ENCODE measurements at places on chromosomes 3 and 15.

DNA sequence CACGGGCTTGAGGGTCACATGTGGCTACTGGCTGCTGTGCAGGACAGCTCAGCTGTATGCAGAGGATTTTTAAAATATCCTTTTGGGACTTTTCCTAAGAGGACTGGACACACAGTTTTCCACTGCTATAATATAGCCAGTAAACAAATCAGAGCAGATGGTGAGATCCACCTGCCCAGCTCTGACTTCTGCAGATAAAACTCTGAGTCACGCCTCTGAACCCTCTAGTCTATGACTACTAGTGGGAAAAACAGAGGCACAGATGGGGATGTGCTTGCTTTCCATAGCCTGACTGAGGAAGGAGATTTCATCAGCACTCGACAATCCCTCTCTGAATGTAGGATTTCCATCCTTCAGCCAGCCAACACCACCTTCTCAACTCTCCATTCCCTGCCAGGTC, 45.1 kb downstream of the COLQ start:
- peak; percentile 8 for DNase-seq

DNA sequence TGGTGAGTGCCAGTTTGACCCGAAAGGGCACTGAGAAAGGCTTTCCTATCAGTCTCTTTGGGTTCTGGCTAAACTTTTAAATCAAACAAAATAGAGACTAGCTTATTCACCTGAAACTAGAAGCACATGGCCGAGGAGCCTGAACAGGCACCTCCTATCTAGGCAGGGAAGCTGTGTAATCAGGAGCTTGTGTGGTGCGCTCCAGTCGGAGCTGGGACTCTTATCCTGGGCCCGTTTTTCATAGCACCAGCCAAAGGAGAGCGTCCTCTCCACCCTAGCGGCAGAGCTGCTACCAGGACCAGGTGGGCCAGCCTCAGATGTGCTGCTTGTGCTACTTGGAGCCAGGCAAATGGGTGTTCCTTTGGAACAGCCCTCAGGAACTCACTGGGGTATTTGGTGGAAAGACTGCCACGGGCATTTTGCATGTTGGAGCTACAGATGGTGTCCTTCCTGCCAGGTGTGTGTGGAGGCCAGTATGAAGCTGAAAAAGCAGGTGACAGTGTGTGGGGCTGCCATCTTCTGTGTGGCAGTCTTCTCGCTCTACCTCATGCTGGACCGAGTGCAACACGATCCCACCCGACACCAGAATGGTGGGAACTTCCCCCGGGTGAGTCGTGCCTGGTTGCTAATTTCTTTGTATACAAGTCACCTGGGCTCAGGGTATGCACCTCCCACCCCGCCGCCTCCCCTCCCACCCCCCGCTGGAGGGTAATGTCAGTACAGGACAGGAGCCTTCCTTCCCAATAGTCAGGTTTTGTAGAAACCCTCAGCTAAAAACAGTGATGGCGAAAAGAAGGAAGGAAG, 833 bp downstream of the MAN2A2 start:
- no peak for DNase-seq

GRCh38 chr3:28252001-28252431, 10.6 kb downstream of the CMC1 start:
- no peak for DNase-seq

GRCh38 chr3:46936733-46937250, 39.8 kb downstream of the CCDC12 start:
- no peak for DNase-seq

- no peak for DNase-seq
Observed at GRCh38 chr3:71466483-71466882, 117.0 kb downstream of the FOXP1 start.

DNA sequence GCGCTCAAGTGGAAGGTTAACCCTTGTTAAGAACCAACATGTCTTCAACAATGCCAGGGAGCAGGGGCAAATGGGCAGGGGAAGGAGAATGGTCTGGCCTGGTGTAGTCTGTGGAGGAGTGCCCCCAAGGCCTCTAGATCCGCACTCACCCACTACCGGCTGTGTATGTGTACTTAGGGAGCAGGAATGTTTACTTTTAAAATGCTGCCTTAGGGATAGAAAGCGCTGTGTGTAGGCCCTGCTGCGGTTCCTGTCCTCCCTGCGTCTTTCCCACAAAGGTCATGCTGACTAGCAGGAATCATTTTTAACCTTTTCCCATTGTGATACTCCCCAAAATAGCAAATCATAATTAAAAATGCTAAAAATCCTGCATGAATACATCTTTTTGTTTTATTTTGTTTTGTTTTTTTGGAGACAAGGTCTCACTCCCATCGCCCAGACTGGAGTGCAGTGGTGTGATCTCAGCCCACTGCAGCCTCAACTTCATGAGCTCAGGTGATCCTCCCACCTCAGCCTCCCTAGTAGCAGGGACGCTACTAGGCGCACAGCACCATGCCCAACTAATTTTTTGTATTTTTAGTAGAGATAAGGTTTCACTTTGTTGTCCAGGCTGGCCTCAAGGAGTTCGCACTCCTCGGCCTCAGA, 35.9 kb upstream of the CEMIP start:
- no peak for DNase-seq

DNA sequence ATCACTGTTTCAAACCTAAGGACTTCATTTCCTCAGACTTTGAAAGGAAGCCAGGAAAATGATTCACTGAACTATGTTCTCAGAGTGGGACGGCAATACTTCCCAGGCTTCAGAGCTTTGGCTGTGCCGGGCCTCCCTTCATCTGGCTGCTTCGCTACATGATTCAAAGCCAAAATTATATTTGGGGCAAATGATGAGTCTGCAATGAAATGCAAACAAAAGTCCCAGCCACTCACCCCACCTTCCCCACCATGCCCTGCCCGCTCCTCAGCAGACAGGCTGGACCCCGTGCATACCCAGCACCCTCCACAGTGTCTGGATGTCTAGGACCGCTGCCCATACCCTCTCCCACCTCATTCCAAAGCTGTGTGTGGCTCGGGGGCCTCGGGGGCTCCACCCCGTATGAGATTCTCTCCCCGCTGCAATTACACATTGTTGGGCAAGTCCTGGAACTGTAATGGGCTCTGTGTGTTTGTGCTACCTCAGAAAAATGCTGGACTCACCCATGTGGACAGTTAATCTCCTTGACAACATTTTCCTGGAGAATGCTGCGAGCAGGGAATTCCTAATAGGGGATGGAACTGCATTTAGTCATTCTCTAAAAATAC, 32.2 kb downstream of the ATP10A start:
- DNase-seq = peak; percentile 99

GRCh38 chr3:60898321-60898720, 352.9 kb downstream of the FHIT start:
- DNase-seq = no peak
